ENCODE measurements at places on chromosomes 12 and 14.

DNA sequence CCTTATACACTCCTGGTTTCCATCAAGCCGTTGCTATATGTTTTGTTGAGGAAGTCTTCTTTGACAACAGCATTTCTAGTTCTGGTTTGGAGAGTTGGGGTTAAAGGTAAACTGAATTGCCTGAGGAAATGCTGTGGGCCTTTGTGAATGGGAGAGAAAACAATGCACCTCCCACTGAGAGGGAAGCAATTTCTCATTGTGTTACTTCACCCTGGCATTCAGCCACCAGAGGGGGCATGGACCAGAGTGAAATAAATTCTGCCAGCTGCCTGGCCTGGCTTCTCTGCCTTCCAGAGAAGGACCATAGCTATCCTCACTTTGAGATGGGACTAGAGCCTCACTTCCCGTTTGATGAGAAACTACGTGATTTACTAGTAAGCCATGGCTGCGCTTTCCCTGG is 475.3 kb downstream of the EGLN3 start:
- no peak for DNase-seq

- no peak for DNase-seq
Measured at GRCh38 chr12:132703641-132704040, 7.0 kb upstream of the PGAM5 start.

DNA sequence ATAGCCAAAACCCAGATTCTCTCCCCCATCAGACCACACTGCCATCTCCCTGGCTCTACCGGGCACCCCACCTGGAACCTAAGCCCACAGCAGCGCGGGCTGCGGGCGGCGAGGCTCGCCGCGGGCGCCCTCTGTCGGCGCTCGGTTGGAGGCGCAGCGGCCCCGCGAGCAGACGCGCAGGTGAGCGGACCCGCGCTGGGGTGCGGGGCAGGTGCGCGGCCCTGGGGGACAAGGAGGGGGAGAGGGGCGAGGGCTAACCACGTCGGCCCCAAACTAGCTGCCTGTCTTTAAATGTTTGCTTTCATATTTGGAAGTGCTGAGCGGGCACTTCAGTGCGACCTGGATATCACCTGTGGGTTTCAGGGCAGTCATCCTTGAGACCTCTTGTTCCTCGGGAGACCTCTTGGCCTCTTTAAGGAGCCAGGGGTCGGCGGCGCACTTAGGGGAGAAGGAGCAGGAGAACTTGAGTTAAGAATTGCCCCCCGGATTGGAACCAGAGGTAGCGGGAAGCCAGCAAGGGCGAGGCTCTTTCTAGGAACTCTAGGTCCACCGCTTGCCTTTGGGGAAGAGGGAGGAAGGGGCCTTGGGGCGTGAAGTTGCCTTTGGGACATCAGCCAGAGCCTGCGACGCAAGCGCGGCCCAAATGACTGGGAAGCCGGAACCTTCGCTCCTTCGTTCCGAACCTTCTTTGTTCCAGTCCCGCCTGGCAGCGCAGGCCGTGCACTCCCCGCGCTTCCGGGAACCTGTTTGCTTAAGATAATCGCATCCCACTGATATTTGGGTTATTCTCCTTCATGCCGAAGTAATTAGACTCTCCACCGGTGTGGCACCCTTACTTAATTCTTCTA is 78.7 kb downstream of the NEDD1 start:
- peak; percentile 22 for DNase-seq

- DNase-seq = no peak
Measured at GRCh38 chr12:107493135-107493494, 192.5 kb upstream of the PWP1 start.

GRCh38 chr14:68148276-68148675 is 328.7 kb downstream of the RAD51B start:
- DNase-seq = no peak

GRCh38 chr12:125056306-125056705 is 8.9 kb upstream of the AACS start:
- DNase-seq = no peak

- no peak for DNase-seq
Measured at GRCh38 chr12:60138526-60138925, 542.7 kb downstream of the SLC16A7 start.

DNA sequence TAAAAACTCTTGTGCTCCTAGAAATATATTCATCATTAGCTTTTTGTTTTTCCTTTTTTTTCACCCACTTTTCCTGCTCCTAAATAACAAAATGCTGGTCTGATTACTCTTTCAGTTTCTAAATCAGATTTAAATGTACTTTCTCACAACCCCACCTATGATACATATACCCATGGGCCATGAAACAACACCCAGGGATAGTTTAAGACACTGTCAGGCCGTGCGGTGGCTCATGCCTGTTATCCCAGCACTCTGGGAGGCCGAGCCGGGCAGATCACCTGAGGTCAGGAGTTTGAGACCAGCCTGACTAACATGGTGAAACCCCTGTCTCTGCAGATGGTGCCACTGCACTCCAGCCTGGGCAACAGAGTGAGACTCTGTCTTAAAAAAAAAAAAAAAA is 1.6 kb upstream of the NUMB start:
- DNase-seq = no peak

All from stimulated activated CD4-positive, alpha-beta T cell treated with anti-CD3 and anti-CD28 coated beads, Interleukin-2, amount 100 ng/mL, for 4 hours (primary cell).